COR-L47 (cell line): ENCODE measurements at places on chromosomes 16 and 17.
A peak's percentile ranks its signal among the peaks of the same experiment; 100 is the strongest.

GRCh38 chr16:62102588-62102987 lies 66.3 kb upstream of the CDH8 start:
- DNase-seq = no peak

GRCh38 chr17:74670329-74670728 lies 42.4 kb downstream of the CD300LF start:
- no peak for DNase-seq

- DNase-seq = no peak
Observed at GRCh38 chr16:74769586-74770190, 4.9 kb downstream of the FA2H start.

GRCh38 chr17:17228521-17229279 lies 8.3 kb downstream of the FLCN start:
- no peak for DNase-seq

DNA sequence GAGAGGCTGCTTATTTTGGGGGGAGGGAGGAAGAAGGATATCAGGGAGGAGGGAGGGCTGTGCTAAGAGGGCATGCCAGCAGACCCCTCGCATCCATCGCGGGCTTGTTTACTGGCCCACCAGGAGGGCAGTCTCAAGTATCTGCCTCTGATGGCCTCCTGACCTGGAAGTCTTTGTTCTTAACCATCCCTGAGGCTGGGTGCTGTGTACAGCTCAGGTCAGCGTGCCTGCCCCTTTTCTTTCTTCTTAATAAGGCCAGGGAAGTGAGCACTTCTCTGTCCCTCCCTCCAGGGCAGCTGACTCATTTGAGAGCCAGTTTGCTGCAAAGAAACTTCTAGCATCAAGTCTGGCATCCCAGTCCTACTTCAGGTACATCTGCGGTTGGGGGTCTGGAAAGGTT lies 157.0 kb downstream of the CCDC182 start:
- DNase-seq = no peak

- DNase-seq = no peak
Observed at GRCh38 chr16:81165411-81166097, 69.4 kb upstream of the GCSH start.

DNA sequence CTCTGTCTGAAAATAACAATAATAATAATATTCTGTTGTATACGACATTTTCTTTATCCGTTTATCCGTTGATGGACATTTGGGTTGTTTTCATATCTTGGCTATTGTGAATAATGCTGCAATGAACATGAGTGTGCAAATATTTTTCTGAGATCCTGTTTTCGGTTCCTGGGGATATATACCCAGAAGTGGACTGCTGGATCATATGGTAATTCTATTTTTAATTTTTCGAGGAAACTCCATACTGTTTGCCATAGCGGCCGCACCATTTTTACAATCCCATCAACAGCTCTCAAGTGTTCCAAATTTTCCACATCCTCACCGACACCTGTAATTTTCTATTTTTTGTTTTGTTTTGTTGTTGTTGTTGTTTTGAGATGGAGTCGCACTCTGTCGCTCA lies 5.3 kb upstream of the PRSS41 start:
- DNase-seq = no peak

DNA sequence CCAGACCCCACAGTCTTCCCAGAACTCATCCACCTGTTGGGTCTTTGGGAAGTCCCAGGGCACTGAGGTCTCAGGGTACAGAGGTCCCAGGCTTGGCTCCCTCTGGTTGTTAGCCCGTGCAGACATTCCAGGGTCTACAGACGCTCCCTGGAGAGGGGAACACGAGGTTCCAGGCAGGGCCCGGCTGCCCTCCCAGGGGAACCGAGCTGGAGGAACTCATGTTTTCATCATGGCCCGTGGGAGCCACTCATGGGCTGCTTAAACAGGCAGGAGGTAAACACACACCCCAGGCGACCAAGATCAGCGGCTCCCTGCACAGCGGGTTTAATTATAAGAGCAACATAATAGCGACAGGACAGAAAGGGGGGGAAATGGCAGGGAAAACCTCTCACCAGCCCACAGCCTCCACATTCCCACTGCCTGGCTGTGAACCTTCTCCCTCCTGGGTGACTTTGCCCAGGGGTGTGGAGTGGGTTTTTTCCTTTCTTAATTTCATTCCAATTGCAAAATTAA lies 36.5 kb downstream of the TRARG1 start:
- DNase-seq = peak; percentile 77

DNA sequence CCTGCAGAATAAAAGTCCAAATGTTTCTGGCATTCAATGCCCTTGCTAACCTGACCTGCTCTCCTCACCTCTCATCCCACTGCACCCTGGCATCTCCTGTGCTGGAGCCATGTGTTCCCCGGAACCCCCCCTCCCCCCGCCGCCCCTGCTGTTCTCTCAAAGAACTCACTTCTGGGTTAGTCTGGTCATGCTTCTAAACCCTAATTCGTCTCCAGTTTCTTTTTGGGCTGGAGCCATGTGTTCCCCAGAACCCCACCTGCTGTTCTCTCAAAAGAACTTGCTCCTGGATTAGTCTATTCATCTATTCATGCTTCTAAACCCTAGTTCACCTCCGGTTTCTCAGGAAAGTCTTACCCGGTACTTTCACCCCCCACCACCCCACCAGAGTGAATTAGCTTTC lies 808 bp upstream of the ALOX15 start:
- DNase-seq = no peak

GRCh38 chr16:69351309-69352027 lies at the start of gene TMED6:
TMED6 (minus strand) TSS chr16:69351786; CDS start chr16:69351753, 33 bp downstream.
- DNase-seq = no peak

DNA sequence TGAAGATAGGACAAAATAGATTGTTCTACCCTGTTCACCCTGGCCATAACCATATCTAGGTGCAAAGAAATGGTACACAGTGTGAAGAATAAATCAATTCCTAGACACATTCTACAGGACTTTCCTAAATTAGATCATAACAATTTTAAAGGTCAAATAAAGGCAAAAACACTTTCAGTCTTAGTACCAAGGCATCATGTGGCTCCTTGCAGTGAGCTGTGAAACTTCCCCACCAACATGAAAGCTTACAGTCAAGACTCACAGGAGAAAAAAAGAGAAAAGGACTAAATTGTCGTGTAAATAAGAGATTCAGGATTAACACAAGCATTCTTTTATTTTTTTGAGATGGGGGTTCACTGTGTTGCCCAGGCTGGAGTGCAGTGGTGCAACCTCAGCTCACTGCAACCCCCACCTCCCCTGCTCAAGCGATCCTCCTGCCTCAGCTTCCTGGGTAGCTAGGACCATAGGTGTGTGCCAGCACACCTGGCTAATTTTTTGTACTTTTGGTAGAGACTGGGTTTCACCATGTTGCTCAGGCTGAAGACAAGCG lies 14.2 kb downstream of the NSMCE1 start:
- DNase-seq = no peak

- no peak for DNase-seq
Observed at GRCh38 chr16:84687715-84688114, 12.1 kb upstream of the USP10 start.

DNA sequence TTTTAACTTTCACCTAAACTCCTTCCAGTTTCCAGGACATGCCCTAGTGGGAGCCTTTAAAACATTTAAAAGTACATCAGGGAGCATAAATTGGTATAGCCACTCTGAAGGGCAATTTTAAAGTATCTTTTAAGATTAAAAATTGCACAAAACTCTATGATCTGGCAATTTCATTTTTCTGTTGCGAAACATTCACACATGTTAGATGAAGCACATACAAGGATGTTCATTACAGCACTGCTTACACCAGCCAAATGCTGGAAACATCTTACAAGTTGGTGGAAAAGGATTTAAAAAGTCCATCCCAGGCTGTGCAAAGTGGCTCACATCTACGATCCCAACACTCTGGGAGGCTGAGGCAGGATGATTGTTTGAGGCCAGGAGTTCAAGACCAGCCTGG lies 26.4 kb upstream of the LONP2 start:
- DNase-seq = no peak
